DMS79 (cell line): ENCODE measurements at places on chromosomes 1 and 21.

DNA sequence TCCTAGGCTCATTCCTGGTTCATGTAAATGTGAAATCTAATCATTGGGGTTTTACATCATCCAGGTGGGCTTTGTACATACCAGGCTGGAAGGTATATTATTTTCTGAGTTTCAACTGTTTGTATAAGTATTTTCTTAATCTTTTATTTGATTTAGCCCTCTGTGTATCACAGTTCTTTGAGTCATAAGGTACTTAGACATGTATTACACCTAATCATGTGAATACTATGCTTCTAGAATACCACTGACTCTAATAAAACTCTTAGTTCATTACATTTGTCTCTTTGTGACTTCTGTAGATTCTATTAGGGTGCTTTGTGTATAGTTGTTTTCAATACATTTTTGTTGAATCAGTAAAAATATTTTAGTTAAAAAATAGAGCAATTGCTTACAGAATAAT, 92.8 kb downstream of the ZFYVE9 start:
- no peak for DNase-seq

DNA sequence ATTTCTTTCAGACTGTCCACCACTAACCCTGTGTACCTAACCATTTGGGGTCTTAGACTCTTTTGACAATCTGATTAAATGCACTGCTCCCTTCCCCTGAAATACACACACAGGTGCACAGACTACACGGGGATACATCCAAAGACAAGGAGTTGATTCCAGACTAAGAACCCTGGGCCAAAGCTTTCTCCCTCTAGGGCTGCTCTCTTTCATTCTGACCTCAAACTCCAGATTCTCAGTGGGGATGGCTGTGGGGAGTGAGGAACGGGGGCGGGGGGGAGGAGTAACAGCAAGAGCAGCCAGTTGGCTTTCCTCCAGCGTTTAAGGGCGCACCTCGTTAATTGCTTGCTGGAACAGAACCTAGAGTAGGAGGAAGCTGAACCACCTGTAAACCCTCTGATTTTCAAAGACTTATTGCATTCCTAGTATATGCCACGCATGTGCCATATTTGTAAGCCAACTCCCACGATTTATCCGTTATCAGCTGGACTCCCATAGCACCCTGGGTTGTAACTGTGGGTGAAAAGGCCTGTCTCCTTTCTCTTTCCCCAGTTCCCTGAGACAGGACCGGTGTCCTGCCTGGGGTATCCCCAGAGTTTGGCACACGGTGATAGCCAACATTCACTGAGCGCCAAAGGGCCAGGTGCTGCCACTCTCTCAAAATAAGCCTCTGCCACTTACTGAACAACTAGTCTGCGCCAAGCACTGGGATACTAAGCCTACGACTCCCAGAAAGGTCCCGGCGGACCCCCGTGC, 920 bp downstream of the MTHFR start:
- DNase-seq, result peak; percentile 71

DNA sequence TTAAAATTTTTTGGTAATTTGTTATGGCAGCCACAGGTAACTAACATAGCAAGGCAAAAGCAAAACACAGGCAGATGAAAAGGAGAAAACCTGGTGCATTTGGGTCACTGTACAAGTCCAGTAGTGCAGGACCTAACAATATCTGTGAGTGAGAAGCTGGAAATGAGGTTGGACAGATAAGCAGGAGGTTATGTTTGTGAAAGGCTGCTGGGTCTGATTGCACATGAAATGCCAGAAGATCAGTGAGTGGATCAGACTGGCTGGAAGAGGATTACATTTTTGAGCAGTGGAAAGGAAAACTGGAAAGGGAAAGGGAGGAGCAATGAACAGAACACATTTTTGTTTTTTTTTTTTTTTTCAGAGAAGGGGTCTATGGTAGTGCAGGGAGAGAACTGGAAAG, 73.6 kb downstream of the CYYR1 start:
- DNase-seq, result no peak

DNA sequence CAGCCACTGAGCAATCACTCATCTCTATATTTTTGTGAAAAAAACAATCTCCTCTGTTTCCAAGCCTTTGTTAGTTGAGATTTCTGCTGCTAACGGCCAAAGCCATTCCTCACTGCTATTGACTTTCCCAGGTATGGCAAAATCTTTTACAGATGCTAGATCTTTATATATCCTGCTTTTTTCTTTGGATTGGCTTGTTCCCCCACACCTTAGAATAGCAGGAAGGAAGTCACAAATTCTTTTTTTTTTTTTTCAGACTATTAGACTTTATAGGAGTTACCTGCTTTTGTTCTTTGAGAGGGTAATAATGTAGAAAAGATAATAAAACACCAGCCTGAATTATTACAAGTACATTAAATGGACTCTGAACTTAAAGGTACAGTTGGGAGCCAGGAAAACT, 24.2 kb downstream of the SYF2 start:
- DNase-seq, result no peak

- DNase-seq, result no peak
These were observed 23.7 kb upstream of the NFIA start for GRCh38 chr1:61058483-61059245.

DNA sequence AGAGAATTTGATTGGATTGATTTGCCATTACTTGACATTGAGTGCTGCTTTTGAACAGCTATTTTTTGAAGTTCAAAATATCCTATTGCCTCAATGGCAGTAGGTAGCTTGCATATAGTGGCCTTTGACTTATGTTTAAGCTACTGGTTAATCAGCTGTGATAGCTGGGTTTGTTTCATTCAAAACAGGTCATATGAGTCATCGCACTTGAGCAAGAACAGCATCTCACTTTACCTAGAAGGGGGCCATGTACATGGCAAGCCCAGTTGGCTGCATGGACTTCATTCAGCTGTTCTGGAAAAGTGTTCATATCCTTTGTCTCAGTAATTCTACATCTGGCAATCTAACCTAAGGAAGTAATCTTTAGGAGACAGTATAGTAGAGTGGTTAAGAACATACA, 29.0 kb upstream of the ARID1A start:
- DNase-seq, result no peak

DNA sequence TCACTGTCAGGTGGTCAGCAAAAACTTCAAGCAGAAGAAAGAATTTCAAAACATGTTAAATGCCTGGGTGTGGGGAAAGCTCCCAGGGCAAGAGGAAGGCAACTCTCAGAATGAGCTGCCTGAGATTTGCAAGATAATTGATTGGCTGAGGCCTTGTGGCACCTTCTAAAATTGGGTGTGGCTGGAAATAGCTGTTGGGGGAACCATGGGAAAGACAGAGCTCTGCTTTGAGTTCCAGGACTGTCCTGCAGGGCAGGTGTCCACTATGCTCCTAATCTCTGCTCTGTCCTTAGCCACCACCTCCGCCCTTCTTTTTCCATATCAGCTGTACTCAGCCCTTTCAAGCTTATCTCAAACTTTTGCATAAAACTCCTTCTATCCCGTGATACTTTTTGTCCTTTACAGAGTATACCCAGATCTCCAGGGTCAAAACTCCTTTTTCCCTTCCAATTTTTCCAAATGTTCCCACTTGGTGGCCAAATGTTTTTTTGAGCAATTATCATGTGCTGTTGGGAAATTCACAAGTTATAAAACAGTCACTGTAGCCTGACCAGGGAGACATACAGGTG, 23.8 kb upstream of the PPP2R5A start:
- no peak for DNase-seq

DNA sequence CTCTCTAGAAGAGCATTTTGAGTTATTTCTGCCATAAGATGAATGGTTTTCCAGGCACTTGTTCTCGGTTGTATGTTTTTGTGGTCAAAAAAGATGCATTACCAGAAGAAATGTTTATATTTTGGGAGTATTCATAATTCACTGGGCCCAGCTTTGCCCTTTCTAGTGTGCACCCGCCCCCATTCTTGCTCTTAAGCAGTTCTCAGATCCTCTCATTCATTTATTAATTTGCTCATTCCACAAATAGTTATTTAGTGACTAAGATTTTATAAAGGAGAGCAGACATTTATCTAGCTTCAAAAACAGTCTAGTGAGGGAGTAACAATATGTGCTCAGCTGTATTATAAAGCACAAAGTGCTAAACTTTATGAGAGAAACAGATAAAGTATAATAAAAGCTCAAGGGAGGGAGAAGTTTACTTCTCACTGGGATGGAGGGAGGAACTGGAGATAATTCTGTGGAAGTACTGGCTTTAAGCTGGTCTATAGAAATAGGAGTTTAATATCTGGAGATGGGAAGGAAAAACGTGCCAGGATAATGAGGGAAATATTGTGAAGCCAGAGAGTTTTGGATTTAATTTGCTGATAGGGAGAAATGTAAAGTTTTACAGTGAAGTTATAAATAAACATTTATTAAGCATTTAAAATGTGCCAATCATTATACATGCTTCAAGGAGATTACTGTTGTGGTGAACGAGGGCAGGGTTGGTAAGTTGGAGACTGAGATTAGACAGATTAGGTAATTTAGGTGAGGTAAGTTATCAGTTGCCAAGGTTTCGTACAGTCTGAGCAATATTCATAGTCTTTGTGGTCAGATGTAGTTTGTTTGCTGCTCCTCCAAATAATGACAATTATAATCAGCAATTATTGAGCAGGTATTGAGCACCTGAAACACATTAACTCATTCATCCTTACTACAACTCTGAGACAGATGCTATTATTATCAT, 9.1 kb upstream of the MACF1 start:
- no peak for DNase-seq

DNA sequence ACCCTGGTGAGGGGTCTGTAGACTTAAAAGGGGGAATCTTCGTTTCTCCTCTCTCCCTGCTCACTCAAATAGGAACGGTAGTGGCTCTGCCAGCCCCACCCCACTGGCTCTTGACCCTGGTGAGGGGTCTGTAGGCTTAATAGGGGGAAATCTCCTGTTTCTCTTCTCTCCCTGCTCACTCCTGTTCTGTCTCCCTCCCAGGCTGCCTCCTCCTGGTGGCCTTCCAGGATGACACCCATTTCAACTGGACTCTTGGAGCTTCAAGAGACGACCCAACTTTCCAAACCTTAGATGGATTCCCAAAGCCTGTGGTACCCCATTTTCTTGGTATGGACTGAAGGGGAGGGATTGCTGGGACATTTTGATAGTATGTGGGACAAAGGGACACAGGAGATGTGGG, 1.4 kb upstream of the EPHB2 start:
- DNase-seq, result no peak
